Activated naive CD4-positive, alpha-beta T cell treated with Interleukin-2 at 50 U/mL for 16 hours (primary cell): ENCODE measurements at places on chromosomes 7 and 10.

GRCh38 chr10:77915319-77916105, 11.0 kb downstream of the DLG5 start:
- DNase-seq: no peak

- no peak for DNase-seq
Observed at GRCh38 chr7:137980308-137980707, 21.6 kb downstream of the CREB3L2 start.

GRCh38 chr10:83166344-83166743, 973.0 kb upstream of the GHITM start:
- no peak for DNase-seq

DNA sequence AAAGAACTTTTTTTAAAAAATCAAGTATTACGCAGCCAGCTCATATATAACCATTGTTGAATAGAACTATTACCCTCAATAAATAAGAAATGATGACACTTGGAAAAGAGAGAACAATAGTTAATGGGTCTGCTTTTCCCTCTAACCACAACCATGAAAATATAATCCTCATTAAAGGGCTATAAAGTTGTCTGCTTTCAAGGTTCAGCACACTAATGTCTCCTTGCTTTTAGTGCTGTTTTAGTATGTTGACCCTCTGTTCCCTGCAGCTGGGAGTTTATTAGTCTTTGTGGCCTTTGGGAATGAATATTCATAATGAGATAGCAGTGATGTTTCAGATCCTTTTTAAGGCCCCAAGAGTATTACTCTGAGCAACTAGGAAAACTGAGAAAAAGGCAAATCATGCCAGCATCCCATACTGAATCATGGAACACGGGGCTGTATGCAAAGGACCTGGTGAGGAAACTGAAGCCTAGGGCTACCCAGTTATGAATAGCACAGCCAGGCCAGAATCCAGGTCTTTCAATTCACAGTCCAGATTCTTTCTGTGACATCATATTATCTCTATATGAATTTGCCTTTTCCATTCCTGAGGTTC, 332.0 kb upstream of the LRGUK start:
- no peak for DNase-seq

DNA sequence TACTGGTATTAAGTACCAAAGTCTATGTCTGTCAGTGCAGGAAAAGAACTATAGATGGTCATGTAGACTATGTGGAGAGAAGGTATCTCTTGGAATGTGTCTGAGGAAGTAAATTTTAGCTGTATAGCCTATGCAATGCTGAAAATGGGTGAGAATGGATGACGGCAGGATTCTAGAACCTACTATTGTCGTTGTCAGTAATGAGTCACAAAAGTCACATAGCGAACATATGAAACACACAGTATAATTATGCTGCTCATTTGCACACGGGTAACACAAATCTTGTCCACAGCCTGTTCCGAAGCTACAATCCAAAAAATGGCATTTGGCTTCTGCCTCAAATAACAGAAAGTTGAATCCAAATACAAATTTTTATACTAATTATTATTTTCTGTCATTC, 33.6 kb upstream of the KMT2E start:
- no peak for DNase-seq
